ENCODE measurements at places on chromosomes 13 and 19. TPM values are rescaled to one million over a fixed set of nuclear protein-coding genes. Genes with fewer than 3 reads are reported as not detected.

- no peak for DNase-seq
Observed at GRCh38 chr19:21158523-21159135, 16.8 kb downstream of the ZNF431 start.

DNA sequence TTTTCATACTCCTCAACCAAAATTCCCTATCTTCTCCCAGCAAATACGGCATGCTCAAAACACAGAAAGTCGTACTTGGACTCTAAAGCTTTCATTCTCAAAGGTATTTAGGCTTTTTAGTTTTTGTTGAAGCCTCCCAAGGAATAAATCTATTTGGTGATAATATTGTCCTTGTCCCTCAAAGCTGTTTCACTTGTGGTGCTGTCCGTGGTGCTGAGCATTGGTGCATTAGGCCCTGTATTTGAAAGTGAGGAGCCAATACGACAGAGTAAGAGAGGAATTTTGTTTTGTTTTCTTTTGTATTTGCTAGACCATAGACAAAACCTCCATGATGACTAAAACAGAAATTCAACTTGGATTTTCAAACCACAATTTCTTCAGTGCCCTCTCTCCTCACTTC is 3.2 kb upstream of the LGALS13 start:
- DNase-seq: no peak

DNA sequence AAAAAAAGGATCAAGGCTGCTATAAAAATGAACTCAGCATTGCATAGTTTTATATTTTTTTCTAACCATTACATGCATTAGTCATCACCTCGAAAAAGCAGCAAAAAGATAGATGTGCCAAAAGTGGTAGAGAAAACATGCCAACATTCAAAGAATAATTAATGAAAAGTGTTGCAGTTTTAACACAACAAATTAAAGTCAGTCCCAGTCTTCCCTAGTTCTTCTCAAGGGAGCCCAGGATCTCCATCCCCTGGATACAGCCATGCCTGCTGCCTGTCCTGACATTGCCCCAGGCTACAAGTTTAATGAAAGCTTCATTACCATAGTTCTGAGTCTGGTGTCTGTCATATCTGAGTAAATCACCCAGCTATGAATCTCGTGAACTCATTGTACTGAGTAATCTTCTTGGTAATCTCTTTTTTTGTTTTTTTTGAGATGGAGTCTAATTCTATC is 116.6 kb upstream of the KLF12 start:
- DNase-seq: no peak

DNA sequence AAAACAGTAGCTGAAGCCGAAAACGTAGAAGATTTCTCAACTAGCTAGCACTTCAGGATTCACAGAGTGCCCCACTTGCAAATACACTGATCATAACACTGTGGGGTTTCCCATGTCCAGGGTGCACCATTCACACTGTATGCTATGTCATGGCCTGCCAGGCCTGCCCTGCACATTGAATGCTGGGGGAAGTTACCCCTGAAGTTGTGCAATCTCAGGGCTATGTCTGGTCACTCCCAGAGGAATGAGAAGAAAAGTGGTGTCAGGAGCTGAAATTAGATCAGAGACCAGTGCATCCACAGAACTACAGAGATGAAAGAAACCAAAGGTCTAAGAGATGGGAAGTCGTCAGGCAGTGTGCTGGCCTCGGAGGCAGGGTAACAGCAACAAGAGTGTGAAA is 196.8 kb downstream of the RAP2A start:
- DNase-seq: no peak

DNA sequence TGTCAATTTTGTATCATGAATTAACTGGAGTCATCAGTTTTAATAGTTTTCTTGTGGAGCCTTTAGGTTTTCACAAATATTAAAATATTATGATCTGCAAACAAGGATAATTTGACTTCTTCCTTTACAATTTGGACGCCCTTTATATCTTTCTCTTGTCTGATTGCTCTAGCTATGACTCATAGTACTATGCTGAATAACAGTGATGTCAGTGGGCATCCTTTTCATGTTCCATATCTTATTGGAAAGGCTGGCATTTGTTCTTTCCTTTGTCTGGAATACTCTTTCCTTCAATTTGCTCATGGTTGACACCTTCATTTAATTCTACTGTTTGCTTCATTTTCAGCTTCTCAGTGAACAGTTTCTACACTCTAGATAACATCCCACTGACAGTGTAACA is 1129.3 kb downstream of the SLITRK5 start:
- DNase-seq: no peak

DNA sequence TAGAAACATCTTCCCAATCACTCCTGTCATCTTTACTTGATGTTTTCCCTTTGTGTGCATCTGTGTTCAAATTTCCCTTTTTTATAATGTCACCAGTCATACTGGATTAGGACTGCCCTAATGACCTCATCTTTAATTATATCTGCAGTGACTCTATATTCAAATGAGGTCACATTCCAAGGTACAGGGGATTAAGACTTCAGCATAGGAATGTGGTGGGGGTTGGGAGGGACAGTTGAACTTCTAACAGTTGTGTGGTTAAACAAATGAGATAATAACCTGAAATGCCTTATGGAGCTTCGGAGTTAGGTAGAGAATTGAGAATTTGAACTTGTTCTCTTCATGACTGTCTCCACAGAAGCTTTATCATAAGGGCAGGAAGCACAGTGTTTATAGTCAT is 23.0 kb downstream of the PAN3 start:
- no peak for DNase-seq

GRCh38 chr19:46785054-46785979 is 3.1 kb downstream of the SLC1A5 start:
- DNase-seq: no peak

DNA sequence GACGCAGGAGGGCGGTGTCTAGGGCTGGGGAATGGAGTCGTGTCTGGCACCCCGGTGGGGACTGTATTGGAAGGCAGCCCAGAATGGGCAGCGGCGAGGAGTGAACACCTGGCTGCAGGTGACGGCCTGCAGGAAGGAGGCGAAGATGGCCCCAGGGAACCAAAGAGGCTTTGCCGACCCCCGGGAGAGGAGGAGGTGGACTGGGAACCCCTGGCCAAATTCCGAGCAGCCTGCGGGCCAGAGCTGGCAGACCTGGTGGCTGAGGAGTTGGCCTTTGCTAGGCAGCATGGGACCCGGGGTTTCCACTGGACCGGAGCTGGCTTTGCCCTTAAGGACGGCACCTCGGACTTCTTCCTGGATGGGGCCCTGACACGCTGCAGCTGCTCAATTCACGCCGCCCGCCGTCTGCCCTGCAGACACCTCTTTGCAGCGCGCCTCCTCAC is 25.9 kb downstream of the ZSWIM9 start:
- DNase-seq: no peak

APOE gene
- polyA plus RNA-seq: 2.8 TPM

All from BJ (cell line).